HepG2 (cell line): ENCODE measurements at places on chromosomes 12 and 14. TPM values are rescaled to one million over a fixed set of nuclear protein-coding genes. Genes with fewer than 3 reads are reported as not detected.

GRCh38 chr12:84222841-84223240, 689.8 kb downstream of the SLC6A15 start:
- H3K27ac ChIP-seq, result no peak overlapping the region
- DNase-seq, result no peak
- no peaks in the 10 kb centered on the region for H3K4me1 ChIP-seq
- no peaks in the 10 kb centered on the region for H3K36me3 ChIP-seq

GRCh38 chr12:124432376-124432775, 135.0 kb downstream of the NCOR2 start:
- H3K27me3 ChIP-seq, result no peaks in the 10 kb centered on the region; the same call in 1 of the 2 replicates
- H3K4me3 ChIP-seq, result no peak overlapping the region
- H3K27ac ChIP-seq, result no peak overlapping the region
- peaks cover 14% of the 10 kb centered on the region; the same call in 1 of the 3 replicates for H3K36me3 ChIP-seq
- no peaks in the 10 kb centered on the region for H3K4me1 ChIP-seq

DNA sequence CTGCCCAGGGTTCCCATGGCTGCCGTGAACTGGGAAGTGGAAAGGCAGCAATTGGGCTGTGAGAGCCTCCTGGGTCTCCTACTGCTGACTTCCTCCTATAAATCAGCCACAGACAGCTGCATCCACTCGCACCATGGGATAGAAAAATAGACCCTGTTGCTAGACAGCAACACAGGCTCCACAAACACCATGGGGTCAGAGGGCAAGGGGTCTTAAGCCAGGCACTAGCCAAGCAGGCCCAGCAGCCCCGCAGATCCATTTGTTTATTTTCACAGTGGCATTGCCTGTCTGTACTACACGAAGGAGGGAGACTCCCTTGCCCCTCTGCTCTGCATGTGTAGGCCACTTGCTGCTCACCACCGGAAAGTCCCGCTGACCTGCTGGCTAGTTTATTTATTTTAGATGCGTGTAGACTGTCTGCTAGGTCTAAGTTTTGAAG, 139.8 kb downstream of the DACT1 start:
- no peaks in the 10 kb centered on the region for H3K27me3 ChIP-seq
- H3K27ac ChIP-seq, result no peak overlapping the region
- DNase-seq, result no peak
- H3K4me1 ChIP-seq, result no peaks in the 10 kb centered on the region

DNA sequence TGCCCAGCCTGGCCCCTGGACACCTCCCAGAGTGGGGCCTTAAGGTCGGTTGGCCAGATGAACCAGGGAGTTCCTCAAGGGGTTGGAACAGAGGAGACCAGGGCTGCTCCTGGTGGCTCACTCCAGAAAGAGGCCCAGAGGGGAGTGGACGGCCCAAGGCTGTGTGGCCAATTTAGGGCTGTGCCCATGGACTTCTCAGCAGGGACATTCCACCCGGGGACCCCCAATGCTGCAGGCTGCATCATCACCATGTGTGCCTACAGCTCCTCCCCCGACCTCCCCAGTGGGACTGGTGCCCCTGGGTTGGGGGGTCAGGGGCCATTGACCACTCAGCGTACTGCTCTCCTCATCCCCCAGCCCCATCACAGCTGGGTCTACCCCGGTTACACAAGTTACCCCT, 17.6 kb upstream of the CYP46A1 start:
- no peak overlapping the region for H3K27ac ChIP-seq
- DNase-seq, result no peak
- no peak overlapping the region for H3K4me3 ChIP-seq
- H3K4me1 ChIP-seq, result peaks cover 36% of the 10 kb centered on the region
- no peaks in the 10 kb centered on the region for H3K36me3 ChIP-seq
- H3K27me3 ChIP-seq, result peaks cover 30% of the 10 kb centered on the region; the same call in 2 of the 3 replicates

GRCh38 chr12:39230086-39230485, 212.8 kb downstream of the KIF21A start:
- no peak for DNase-seq
- H3K36me3 ChIP-seq, result no peaks in the 10 kb centered on the region
- no peaks in the 10 kb centered on the region for H3K27me3 ChIP-seq
- H3K27ac ChIP-seq, result no peak overlapping the region
- no peaks in the 10 kb centered on the region for H3K4me1 ChIP-seq

GRCh38 chr12:65906006-65906405, 81.7 kb downstream of the HMGA2 start:
- H3K36me3 ChIP-seq, result no peaks in the 10 kb centered on the region; the same call in 1 of the 2 replicates
- H3K4me1 ChIP-seq, result peaks cover 7% of the 10 kb centered on the region; the same call in 1 of the 2 replicates
- DNase-seq, result no peak
- H3K4me3 ChIP-seq, result no peak overlapping the region
- no peaks in the 10 kb centered on the region for H3K27me3 ChIP-seq
- no peak overlapping the region for H3K27ac ChIP-seq

GRCh38 chr14:106883218-106883692, 1356.9 kb downstream of the TMEM121 start:
- H3K27me3 ChIP-seq, result no peaks in the 10 kb centered on the region
- H3K4me3 ChIP-seq, result no peak overlapping the region

- H3K4me3 ChIP-seq, result no peak overlapping the region
- no peak overlapping the region for H3K27ac ChIP-seq
- H3K4me1 ChIP-seq, result no peaks in the 10 kb centered on the region
- H3K36me3 ChIP-seq, result no peaks in the 10 kb centered on the region
Observed at GRCh38 chr12:122150127-122150681, 23.8 kb downstream of the IL31 start.

GRCh38 chr14:100645196-100645981, 58.2 kb upstream of the BEGAIN start:
- H3K27ac ChIP-seq, result no peak overlapping the region
- no peaks in the 10 kb centered on the region for H3K36me3 ChIP-seq
- H3K4me1 ChIP-seq, result peaks cover 16% of the 10 kb centered on the region
- H3K4me3 ChIP-seq, result no peak overlapping the region

GRCh38 chr12:88057994-88058718, 29.0 kb upstream of the C12orf50 start:
- no peaks in the 10 kb centered on the region for H3K27me3 ChIP-seq
- H3K4me3 ChIP-seq, result no peak overlapping the region
- H3K27ac ChIP-seq, result no peak overlapping the region

DNA sequence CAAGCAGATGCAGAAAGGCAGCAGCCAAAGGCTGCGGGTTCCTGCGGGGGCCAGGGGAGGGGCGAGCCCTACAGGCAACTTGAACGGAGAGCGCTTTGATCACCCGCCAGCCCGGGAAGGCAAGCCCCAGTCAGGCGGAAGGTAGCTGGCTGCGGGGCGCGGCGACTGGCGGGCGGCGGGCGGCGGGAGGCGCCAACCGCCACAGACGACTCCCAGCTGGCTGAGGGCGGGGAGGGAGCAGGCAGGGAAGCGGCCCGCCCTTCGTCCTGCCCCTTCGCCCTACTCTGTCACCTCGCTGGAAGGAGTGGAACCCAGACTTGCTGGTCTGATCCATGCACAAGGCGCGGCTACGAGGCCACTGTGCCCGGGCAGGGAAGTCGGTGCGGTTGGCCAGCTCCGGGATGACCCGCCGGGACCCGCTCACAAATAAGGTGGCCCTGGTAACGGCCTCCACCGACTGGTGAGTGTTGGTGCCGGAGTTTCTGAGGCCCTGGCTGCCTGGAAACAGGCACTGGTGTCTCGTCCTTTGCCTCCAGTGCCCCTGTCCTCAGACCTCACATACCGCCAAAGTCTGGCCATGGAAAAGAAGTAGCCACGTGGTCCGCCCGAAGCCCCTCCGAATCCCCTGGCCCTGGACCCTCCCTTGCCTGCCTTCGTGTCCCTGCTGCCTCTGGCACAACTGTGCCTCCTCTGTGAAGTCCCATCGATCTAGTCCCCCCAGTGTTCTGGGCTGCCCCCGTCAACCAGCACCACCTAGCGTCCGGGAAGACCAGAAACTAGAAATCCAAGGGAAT, 15.4 kb upstream of the CARMIL3 start:
- H3K4me1 ChIP-seq, result peaks cover 43% of the 10 kb centered on the region
- peak; percentile 80 for DNase-seq
- H3K36me3 ChIP-seq, result no peaks in the 10 kb centered on the region

DNA sequence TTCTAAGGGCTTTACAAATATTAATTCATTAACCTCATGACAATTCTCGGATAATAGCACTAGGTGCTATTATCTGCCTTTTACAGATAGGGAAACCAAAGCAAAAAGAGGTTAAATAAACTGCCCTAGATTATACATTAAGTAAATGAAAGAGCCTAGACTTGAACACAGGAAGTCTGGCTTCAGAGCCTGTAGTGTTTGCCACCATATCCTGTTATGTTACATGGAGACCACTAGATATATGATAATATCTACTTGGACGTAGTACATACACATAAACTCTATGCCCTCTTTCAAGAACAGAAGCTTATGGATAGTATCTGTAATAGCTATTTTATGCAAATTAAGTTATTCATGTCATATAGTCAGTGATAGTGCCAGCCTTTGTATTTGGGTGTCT, 16.9 kb upstream of the MYF6 start:
- no peak overlapping the region for H3K27ac ChIP-seq
- no peaks in the 10 kb centered on the region for H3K36me3 ChIP-seq
- H3K4me3 ChIP-seq, result no peak overlapping the region
- no peak for DNase-seq

DNA sequence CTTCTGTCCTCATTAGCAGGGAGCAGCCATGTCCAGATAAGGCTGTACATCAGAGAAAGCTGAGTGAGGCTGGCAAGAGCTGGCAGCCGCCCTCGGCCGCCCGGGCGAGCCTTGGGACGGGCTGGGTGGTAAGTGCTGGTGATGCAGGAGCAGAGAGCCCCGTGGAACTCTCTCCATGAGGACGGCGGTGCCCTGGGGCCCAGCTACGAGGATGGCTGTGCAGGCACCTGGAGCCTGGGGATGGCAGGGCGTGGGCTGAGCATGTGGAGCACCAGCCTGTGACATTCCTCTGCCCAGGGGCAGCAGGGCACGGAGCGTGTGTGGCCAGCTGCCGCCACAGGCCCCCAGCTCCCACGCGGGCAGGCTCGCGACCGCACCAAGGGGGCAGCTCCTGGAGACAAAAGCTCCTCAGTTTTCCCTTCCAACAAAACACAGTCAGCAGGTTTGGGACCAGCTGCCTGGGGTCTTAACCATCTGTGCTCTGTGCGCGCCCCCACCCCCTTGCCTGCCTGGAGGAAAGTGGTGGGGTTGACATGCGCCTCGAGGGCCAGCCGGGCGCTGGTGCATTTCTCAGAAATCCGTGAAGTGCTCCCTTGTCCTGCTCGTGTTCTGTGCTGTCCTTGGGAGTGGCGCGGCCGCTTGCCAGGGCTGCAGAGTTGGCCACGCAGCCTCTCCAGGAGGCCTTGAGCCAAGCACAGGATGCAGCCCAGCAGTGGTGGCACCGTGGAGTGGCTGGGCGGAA, 21.4 kb downstream of the PACS2 start:
- H3K4me1 ChIP-seq, result peaks cover 8% of the 10 kb centered on the region; the same call in 1 of the 2 replicates
- H3K36me3 ChIP-seq, result no peaks in the 10 kb centered on the region; the same call in 1 of the 2 replicates
- H3K4me3 ChIP-seq, result no peak overlapping the region
- H3K27me3 ChIP-seq, result no peaks in the 10 kb centered on the region
- no peak for DNase-seq
- H3K27ac ChIP-seq, result no peak overlapping the region

- no peaks in the 10 kb centered on the region for H3K36me3 ChIP-seq
- H3K27ac ChIP-seq, result no peak overlapping the region
- no peaks in the 10 kb centered on the region for H3K4me1 ChIP-seq
- H3K4me3 ChIP-seq, result no peak overlapping the region
- DNase-seq, result no peak
Observed at GRCh38 chr12:70948976-70949336, 28.4 kb upstream of the PTPRR start.

GRCh38 chr12:89663577-89664357, 44.9 kb downstream of the ATP2B1 start:
- H3K36me3 ChIP-seq, result no peaks in the 10 kb centered on the region
- DNase-seq, result no peak
- H3K4me1 ChIP-seq, result peaks cover 28% of the 10 kb centered on the region
- no peaks in the 10 kb centered on the region for H3K27me3 ChIP-seq

- no peaks in the 10 kb centered on the region for H3K4me1 ChIP-seq
- H3K4me3 ChIP-seq, result no peak overlapping the region
- H3K27me3 ChIP-seq, result peaks cover 50% of the 10 kb centered on the region
- H3K27ac ChIP-seq, result no peak overlapping the region
- H3K36me3 ChIP-seq, result no peaks in the 10 kb centered on the region
- no peak for DNase-seq
Observed at GRCh38 chr14:72559669-72560255, 334.1 kb downstream of the DPF3 start.

DNA sequence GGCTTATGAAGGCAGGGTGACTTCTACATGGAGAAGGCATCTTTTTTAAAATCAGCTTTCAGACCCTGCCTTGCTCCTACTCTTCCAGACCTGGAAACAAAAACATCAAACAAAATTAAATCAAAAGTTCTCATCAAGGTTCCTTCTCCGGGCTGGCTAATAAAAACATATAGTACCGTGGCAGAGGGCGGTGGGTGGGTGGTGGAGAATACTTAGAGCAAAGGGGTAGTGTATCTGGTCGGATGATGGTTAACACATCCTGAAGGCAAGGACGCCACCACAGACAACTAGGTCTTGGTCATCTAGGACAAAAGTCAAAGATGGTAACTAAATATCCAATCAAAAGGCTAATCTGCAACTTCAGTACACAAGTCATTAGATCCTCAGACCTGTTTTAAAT, 1.8 kb downstream of the DAD1 start:
- H3K4me1 ChIP-seq, result peaks cover 56% of the 10 kb centered on the region
- H3K27ac ChIP-seq, result no peak overlapping the region
- peaks cover 3% of the 10 kb centered on the region for H3K36me3 ChIP-seq
- no peak overlapping the region for H3K4me3 ChIP-seq
- no peak for DNase-seq

DNA sequence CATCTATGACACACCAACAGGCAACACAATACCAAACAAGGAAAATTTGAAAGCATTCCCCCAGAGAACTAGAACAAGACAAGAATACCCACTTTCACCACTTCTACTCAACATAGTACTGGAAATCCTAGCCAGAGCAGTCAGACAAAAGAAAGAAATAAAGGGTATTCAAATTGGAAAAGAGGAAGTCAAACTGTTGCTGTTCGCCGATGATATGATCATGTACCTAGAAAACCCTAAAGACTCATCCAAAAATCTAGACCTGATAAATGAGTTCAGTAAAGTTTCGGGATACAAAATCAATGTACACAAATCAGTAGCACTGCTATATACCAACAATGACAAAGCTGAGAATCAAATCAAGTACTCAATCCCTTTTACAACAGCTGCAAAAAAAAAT, 8.1 kb upstream of the ATL1 start:
- no peak for DNase-seq
- no peaks in the 10 kb centered on the region for H3K27me3 ChIP-seq
- H3K27ac ChIP-seq, result no peak overlapping the region
- H3K4me3 ChIP-seq, result no peak overlapping the region
- no peaks in the 10 kb centered on the region for H3K36me3 ChIP-seq
- H3K4me1 ChIP-seq, result no peaks in the 10 kb centered on the region

- H3K27ac ChIP-seq, result no peak overlapping the region
- no peaks in the 10 kb centered on the region for H3K36me3 ChIP-seq
- H3K4me3 ChIP-seq, result no peak overlapping the region
- H3K27me3 ChIP-seq, result no peaks in the 10 kb centered on the region
- H3K4me1 ChIP-seq, result peaks cover 16% of the 10 kb centered on the region
Observed at GRCh38 chr14:96160076-96160912, 44.3 kb upstream of the BDKRB2 start.

GRCh38 chr12:95473231-95473883, 595 bp upstream of the METAP2 start:
- H3K27me3 ChIP-seq, result no peaks in the 10 kb centered on the region
- H3K4me3 ChIP-seq, result peak overlapping the region; percentile 95
- peaks cover 24% of the 10 kb centered on the region; the same call in 2 of the 3 replicates for H3K36me3 ChIP-seq
- H3K27ac ChIP-seq, result peak overlapping the region; percentile 86
- DNase-seq, result peak; percentile 39

The TESPA1 gene
- total RNA-seq, result not detected in 2 replicates

The LALBA gene
- total RNA-seq, result not detected in 2 replicates

The SLC6A15 gene
- not detected in 2 replicates for total RNA-seq

The WNT5B gene
- total RNA-seq, result 0.04 TPM in 1 of 2 replicates, not detected in the other

The PPP1R36 gene
- 0.11 TPM in 1 of 2 replicates, not detected in the other for total RNA-seq

The PAN2 gene
- 14.8 and 27.2 TPM in 2 replicates for total RNA-seq

The SMOC1 gene
- total RNA-seq, result 7.3 and 17.8 TPM in 2 replicates
